ENCODE measurements at places on chromosomes 12 and 14.
A peak's percentile ranks its signal among the peaks of the same experiment; 100 is the strongest.

DNA sequence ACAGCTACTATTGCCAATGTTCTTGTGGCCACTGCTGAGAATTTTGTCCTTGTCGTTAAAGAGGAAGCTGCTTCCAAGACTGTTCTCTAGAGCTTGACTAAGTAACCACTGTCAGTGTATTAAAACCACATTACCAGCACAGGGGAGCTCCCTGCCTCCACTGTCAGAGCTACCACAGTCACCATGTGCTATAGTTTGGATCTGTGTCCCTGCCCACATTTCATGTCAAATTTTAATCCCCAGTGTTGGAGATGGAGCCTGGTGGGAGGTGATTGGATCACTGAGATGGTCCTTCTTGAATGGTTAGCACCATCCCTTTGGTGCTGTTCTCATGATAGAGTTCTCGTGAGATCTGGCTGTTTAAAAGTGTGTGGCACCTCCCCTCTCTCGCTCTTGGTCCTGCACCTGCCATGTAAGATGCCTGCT lies 23.2 kb upstream of the RAP1B start:
- no peak for DNase-seq

DNA sequence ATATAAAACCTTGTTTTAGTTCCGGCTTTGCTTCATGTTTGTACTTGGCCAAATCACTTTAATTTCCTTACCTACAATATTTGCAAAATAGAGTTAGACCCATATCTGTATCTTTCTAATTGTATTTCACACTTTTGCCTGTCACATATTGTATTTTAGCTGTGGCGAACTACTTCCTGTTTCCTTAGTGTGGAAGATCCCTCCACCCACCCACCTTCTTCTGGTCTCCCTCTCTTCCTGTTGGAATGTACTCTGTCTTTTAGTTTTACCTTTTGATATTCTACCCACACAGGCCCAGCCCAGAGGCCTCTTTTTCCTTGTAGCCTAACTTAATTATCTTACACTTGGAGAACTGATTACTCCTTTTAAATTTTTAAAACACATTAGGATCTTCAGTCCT lies 78.2 kb downstream of the SCN8A start:
- no peak for DNase-seq

DNA sequence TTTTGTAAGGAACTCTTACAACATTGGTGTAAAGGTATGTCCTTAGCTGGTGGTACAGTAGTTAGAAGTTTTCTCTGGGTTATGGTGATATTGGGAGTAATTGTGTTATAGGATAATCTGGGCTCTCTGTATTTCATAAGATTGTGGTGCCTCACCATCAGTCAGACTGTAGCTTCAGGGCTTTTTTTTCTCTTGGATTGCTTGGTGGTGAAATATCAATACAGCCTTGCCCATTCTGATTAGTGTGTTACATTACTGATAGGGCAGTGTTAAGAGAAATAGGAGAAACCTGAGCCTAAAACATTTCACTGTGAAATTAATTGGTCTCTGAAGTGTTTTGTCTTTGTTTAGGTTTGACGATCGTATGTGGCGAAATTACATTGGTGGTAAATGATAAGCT lies 71.0 kb downstream of the RCOR1 start:
- no peak for DNase-seq

DNA sequence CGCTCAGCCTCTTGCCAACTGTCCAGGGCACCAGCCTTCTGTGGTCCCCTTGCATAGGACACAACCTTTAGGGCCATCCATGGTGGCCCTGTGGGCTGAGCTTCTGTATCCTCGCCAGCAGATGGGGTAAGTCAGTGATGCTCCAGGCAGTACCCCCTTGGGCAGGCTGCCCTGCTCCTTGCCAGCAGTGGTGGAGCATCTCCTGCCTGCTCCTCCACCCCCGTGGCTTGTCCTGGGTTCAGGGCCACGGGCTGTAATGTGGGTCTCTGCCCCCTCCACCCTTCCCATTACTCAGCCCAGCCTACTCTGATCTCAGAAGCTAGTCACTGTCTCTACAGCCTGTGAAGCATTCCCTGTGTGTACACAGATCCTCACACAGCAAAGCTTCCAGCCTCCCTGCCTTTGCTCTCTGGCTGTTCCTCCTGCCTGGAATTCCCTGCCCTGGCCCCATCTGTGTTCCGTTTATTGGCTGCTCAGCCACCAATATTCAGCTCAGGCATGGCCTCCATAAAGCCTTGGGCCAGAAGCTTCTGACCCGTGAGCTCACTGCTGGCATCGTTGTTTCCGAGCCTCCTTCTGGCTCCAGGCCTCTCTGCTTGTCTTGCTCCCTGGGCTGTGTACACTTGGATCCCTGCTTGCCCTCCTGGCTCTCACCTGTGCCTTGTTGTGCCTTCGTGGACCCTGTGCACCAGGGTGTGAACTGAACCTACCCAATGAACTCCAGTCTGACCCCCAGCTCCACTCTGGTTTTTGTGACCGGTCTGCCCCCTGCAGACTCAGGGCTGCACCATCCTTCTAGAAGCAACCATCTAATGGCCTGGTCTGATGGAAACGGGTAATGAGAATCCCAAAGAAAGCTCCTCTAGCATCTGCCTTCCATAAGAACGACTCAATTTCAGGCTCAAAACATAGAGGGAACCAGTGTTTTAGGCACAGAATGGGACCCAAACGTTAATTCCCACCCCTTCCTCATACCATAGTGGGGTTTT lies 177.0 kb upstream of the PRMT8 start:
- DNase-seq, result no peak

DNA sequence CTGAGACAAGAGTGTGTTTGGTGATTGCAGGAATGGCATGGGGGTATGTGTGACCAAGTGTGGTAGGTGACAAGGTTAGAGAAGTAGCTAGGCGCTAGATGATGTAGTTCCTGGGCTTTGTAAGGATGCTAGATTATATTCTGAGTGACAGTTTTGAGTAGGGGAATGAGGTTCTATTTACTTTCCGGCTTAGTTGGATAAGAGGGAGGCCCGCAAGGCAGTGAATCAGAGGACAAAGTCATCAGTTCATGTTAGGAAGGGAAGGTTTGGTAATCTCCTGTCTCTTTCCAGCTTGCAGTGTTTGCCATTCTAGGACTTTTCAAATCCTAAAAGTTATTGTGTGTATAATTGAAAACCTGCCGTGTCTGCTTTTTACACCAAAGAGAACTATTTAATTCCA lies 45.0 kb downstream of the CFAP54 start:
- no peak for DNase-seq

GRCh38 chr12:119208626-119209061 lies 29.9 kb downstream of the HSPB8 start:
- DNase-seq, result no peak

GRCh38 chr14:24784981-24785380 lies 151.0 kb upstream of the GZMB start:
- DNase-seq, result no peak

DNA sequence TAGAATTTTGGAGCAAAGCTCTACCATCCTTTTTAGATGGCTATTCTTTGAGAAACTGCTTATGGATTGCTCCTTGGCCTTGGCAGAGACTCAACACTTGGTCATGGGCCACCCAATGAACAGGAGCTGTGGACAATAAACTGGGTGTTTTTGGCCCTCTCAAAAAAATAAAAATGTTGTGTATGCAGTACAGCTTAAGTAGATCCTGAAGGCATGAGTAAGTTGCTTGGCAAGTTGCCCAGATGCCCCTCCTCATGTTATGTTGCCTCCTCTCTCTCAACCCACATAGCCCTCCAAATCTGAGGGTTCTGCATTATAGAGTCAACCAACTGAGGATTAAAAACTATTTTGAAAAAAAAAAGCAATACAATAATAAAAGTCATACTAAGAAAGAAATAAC lies 124.9 kb downstream of the ATP23 start:
- DNase-seq, result no peak

DNA sequence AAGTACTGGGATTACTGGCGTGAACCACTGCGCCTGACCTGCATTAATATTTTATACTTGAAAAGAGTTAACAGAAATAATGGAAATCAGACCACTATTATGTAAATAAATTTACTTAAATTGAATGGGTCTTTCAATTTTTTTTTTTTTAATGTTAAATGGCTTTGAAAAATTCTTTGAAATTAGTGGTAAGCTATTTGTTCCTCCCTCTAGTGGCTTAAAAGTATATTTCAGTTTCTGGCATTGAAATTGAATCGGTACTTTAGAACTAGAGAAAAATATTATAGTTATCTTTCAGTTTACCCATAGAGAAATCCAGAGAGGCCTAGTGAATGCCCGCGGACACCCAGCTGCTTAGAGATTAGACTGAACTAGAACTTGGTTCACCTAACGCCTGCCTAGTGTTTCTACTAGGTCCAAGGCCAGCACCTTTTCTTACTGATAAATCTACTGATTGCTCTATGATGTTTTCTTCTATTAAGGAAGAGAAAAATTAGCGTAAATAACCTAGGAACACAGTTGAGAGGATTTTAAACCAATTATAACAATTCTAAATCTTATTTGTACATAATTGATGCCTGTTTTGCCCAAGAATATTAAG lies 106.5 kb downstream of the EML1 start:
- no peak for DNase-seq

GRCh38 chr14:63564318-63564717 lies 21.1 kb upstream of the PPP2R5E start:
- DNase-seq, result no peak

- peak; percentile 63 for DNase-seq
These were observed 294.9 kb downstream of the FOXN3 start for GRCh38 chr14:89121968-89122620.

- DNase-seq, result no peak
These were observed 8.5 kb downstream of the RACGAP1 start for GRCh38 chr12:50016501-50017475.

- DNase-seq, result no peak
These were observed 64.3 kb upstream of the DIO3 start for GRCh38 chr14:101496776-101497683.

DNA sequence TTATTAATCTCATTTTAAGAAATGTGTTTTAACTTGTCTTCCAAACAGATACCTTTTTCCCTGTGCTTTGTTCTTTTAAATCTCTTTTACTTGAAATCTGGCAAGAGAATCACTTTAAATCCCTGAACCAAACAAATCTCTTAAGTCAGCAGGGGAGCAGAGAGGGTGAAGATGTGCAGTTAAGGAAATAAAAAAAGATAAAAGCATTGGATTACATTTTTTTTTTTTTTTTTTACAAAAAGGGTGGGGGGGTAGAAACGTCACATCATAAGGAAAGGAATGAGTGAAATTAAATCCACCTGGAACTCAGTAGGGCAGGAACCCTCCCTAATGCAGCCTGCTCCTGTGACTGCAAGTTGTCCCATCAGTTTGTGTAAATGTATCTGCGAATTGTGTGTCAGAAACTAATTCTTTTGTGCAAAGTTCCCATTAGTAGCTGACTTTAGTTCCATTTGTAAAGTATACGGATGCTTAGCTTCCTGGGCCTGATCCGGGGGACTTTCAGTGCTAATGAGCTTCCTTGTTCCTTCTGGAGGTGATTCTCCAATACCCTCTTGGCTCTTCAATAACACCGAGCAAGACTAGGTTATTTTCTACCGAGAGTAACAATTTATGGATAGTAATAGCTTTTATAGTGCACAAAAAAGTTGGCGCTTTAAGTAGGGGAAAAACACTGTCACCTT lies 1.5 kb downstream of the TTC6 start:
- DNase-seq, result no peak

- no peak for DNase-seq
These were observed 58.8 kb downstream of the TMX1 start for GRCh38 chr14:51298895-51299294.

DNA sequence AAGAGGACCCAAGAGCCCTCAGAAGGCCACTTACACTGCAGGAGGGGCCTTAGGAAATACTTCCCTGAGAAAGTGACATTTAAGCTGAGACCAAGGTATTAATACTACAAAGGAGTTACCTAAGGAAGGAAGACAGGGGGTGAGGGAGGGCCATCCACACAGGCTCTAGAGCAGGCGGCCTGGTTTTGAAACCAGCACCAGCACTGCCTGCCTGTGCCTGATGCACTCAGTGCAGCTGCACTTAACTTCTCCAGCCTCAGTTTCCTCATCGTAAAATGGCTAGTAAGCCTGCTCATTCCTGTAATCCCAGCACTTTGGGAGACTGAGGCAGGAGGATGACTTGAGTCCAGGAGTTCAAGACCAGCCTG lies 45.5 kb upstream of the PLEKHG6 start:
- no peak for DNase-seq

GRCh38 chr12:98127336-98127679 lies 388.1 kb upstream of the TMPO start:
- DNase-seq, result no peak

- DNase-seq, result no peak
These were observed 91.5 kb upstream of the PTGDR start for GRCh38 chr14:52175982-52176502.

DNA sequence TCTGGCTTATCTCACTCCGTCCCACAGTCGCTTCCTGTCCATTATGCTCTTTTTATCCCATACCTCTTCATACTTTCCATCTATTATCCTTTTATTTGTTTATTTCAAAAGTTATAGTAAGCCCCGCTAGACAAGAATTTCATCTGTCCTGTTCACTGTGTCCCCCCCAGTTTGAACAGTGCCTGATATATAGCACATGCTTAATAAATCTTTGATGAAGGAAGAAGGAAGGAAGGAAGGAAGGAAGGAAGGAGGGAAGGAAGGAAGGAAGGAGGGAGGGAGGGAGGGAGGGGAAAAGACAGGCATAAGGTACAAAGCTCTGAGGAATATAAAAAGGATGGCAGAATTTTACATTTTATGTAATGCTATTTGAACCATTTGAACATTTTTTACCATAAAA lies 324.7 kb downstream of the GXYLT1 start:
- no peak for DNase-seq

GRCh38 chr12:71567537-71567936 lies 96.1 kb downstream of the ZFC3H1 start:
- no peak for DNase-seq

DNA sequence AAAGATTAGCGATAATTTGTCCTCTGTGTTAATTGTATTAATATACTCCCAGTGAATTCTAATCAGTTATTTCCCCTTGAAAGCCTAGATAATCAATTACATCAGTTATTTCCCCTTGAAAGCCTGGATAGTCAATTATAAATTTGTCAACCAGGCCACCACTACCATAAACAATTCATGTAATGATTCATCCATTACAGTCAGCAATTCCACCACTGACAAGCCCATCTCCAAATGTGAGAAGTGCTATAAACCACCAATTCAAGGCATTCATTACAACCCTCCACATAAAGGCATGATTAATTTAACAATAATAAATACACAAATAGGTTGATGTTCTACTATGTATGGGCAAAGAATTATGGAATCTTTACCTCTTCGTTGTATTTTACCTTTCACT lies 40.9 kb downstream of the INTS13 start:
- DNase-seq, result no peak

- no peak for DNase-seq
These were observed 16.5 kb downstream of the SELPLG start for GRCh38 chr12:108616941-108617858.

DNA sequence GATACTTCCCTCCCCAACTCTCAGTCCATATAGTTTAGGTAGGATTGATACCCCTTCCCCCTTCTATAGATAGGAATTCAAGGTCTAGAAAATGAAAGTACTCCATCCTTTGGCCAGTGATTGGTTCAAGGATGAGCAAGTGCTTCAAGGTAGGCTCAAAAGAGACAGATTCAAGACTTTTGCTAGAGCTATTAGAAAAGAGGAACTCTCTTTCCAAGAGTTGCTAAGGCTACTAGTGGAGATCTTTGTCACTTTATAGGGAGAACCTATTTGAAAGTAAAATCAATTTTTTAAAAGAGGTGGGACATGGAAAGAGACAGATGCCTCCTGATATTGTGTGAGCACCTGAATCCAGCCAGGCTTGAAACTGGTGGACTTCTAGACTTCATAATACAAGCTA lies 17.5 kb downstream of the POLE2 start:
- no peak for DNase-seq
